ENCODE measurements at places on chromosomes 2 and 18. TPM values are rescaled to one million over a fixed set of nuclear protein-coding genes. Genes with fewer than 3 reads are reported as not detected.

GRCh38 chr2:200810252-200810997 is 1.3 kb upstream of the BZW1 start:
- peak; percentile 18 for DNase-seq

- DNase-seq, result no peak
These were observed 86.2 kb upstream of the HAAO start for GRCh38 chr2:42878581-42878980.

DNA sequence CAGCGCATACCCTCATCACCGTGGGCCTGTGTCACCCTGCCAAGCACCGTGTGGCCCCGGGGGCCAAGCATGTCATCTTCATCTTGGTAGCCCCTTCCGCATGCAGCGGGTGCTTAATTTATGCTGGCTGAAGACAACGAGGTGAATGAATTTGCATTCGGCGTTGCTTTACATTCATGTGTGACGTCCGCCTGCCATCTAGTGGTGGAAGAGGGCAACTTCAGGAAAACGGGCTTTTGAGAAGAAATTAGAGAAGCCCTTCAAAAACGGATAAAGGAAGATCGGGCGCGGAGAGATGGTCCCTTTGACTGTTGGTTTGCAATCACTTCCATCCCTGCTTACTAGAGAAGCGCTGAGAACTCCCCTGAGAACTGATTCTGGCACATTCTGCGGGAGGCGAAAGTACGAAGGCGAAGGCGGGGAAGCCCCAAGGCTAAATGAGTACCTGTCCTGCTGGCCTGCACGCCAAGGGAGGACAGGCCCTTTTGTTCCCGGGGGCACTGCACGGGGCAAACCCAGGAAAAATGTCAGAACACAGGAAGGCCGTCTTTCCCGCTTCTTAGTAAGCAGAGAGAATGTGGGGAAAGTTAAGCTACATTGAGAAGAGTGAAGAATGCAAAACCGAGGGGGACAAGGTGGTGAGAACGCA is 145.9 kb downstream of the ZNF516 start:
- DNase-seq, result peak; percentile 22

DNA sequence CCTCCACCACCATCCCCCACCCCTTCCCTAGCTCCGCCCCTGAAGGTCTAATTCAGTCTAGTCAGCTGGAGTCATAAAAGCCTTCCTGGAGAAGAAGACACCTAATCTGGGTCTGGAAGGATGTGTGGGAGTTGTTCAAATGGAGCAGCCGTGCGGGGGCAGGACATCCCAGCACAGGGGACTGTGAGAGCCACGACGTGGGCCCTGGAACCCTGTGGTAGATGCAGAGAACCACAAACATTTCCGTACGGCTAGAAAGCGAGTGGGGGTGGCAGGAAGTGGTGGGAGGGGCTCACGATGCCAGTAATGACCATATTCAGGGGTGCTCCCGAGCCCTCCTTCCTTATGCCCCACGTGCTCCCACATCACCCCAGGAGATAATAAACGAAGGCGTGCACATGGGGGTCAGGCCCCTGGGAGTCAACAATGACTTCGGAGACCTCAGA is 20.9 kb upstream of the COL6A3 start:
- DNase-seq, result peak; percentile 78

DNA sequence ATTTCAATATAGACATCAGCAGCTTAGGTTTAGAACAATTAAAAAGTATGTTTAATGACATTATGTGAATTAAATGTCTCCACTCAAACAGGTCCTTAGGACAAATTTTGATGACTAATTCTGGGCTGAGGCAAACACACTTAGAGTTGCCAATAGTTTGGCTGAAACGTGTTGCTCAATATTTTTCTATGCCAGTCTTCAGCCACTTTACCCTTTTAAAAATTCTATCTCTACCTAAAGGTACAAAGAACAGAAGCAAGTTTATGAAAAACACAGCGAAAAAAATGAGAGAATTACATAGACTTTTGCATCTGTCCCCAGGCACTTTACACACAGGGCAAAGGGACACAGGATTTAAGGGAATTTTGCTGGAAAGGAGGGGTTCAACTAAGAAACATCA is 4.5 kb downstream of the IDH1 start:
- DNase-seq, result no peak

DNA sequence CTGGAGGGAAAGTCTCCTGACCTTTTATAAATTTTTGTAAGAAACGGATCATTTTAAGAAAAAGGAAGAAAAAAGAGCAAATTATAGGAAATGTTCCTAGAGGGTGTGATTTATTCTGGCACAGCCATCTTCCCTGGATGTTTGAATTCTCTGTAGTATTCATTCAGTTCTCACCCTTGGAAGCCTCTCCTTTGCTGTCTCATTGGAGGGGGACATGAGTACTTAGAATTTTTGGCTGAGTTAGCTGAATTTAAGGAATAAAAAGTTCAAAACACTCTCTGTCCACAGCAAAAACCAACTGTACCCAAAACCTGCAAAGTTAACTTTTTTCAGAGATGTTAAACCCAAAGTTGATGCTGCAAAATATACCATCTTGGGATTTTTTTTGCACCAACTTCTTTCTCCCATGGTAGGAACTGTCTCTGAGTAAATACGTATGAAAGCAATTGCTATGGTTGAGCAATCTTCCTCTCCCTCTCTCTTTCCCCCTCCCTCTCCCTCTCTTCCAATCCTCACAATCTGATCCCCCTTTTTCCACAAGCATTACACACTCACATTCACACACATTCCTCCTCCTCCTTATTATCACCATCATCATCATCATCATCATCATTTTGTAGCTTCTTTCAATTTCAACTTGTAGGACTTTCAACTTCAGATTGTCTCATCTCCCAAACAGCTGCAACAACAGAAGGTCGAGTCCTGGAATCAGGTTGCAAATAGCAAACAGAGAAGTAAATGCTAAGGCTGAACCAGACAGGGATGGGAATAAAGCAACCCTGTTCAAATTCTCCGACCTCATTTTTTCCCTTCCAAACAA is 183.7 kb downstream of the GFPT1 start:
- no peak for DNase-seq

GRCh38 chr2:18167871-18168270 is 289.4 kb downstream of the KCNS3 start:
- no peak for DNase-seq

DNA sequence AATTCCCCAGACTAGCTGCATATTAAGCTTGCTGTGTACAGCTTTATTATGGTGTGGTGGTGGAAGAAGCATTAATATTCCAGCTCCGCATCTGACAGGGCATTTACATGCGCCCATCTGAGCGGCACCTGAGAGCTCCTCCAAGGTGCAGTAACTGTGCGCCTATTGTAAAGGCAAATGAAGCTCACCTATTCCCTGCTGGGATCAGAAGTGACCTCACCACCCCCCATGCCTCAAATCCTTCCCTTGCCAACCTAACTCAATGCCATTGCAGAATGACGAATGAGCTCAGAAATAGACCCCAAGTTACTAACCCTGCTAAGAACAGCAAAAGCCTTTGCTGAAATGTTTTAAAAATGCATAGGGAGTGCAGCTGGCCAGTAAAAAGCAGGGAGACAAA is 14.3 kb downstream of the BCL11A start:
- DNase-seq, result no peak

GRCh38 chr2:157574165-157574564 is 54.5 kb downstream of the ACVR1C start:
- DNase-seq, result no peak

- no peak for DNase-seq
These were observed 628.0 kb downstream of the ZEB2 start for GRCh38 chr2:143891879-143892308.

- no peak for DNase-seq
These were observed 153.9 kb upstream of the ERBB4 start for GRCh38 chr2:212692466-212692865.

DNA sequence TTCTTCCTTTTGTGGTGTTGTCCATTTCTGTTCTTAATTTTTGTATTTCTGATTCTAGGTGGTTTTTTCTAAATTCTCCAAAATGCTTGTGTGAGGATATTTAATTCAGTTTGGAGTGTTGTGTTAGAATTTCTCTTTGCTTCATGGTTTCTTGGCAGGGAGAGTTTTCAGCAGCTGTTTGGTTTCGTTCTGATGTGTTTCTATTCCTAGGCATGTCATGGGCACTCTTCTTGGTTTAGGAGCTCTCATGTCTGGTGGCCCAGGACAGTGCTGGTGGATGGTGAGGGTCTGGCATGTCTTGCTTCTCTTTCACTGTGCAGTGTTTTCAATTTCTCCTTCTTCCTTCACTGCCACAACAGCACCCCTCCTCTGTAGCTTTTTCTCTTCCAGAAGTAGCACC is 52.9 kb downstream of the OSBPL6 start:
- DNase-seq, result no peak

GRCh38 chr2:189213250-189213649 is 33.7 kb upstream of the COL5A2 start:
- no peak for DNase-seq

GRCh38 chr2:224038830-224039079 is 331 bp downstream of the SERPINE2 start:
- no peak for DNase-seq

GRCh38 chr18:56245866-56246580 is 392.4 kb downstream of the TXNL1 start:
- peak; percentile 13 for DNase-seq

- DNase-seq, result no peak
These were observed 94.0 kb downstream of the MYCN start for GRCh38 chr2:16034151-16034974.

The PFN4 gene
- 0.40 TPM for total RNA-seq

The GCG gene
- total RNA-seq, result not detected

The DTNB gene
- total RNA-seq, result 7.7 TPM

The FOXI3 gene
- total RNA-seq, result not detected
